ENCODE measurements at places on chromosomes 1 and 21.

- DNase-seq = peak; percentile 46
Observed at GRCh38 chr21:34890724-34891612, 158.1 kb downstream of the RUNX1 start.

- DNase-seq = no peak
Observed at GRCh38 chr1:56321150-56321490, 258.2 kb downstream of the PLPP3 start.

- no peak for DNase-seq
Observed at GRCh38 chr1:26789931-26790330, 2.2 kb downstream of the PIGV start.

- DNase-seq = no peak
Observed at GRCh38 chr1:204059970-204060369, 12.9 kb upstream of the SOX13 start.

GRCh38 chr1:230248889-230249270 lies 177.3 kb downstream of the PGBD5 start:
- DNase-seq = no peak

- peak; percentile 94 for DNase-seq
Observed at GRCh38 chr1:11842154-11843041, 5.2 kb downstream of the NPPA start.

DNA sequence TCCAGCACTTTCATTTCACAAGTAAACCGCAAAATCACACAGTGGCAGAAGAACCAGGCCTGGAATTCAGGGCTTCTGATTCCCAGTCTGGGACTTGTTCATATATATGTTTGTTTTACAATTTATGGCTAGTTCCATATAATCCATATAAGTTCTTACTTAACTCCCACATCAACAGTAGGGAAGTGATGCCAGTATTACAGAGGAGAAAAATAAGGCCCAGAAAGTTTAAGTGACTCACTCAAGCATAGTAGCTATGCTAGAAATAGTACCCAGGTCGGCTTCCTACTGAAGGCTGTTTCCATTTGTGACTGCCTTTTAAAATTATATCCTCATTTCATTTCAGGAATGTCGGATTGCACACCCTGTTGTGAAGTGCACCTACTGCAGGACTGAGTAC lies 1.4 kb downstream of the FAM76A start:
- DNase-seq = peak; percentile 15

DNA sequence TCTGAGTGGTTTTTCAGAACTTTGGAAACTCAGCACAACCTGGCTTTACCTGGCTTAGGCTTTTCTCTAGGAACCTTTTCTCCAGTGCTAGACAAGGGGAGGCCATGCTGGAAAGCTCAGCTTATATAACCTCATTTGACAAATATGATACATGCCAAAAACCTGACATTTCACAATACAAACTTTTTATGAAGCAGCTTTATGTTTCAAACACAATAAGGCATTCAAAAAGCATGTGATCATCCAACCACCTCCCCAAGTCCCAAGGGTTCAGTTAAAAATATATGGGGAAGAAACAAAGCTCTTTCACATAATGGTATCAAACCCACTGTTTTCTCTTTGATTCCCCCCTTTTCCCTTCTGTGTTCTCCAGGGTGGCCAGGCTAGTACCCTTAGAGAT lies 63.7 kb downstream of the ZC3H11B start:
- no peak for DNase-seq

Data from endothelial cell of umbilical vein (primary cell).